ENCODE measurements at places on chromosomes 12 and 14.
A peak's percentile ranks its signal among the peaks of the same experiment; 100 is the strongest.

GRCh38 chr12:47408171-47408871, 297.5 kb downstream of the RPAP3 start:
- DNase-seq: no peak

DNA sequence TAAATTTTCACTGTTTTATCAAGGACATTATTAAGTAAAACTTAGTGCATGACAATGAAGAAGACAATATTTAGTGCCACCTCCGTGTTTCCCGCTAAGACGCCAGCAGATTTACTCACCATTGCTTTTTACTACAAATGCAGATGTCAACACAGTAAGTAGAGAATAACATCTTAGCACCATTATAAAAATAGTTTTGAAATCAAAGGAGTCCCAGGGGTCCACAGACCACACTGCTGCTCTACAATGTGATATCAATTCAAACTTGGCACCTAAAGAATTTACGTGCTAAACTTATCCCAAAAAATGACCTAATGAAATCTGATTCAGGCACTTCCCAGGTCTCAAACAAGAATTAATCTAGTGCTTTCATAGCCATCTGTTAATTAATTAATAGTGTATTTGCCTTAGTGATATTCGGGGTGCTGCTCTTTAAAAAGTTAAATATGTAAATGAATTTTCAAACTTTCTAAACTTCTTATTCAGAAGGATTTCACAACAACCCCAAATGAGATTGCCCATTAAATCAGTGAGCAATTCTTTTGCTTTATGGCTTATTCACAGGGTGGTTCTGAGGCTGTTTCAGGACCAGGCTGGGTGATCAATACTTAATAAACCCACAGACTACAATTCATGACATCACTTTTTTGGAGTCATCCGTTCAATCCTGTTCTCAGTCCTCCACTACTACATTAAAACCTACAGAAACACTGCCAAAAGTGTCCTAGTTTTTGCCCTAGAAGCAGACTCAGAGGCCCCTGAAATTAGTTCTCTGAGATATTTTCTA, 161.3 kb upstream of the LMNTD1 start:
- no peak for DNase-seq

GRCh38 chr14:53375599-53375998, 222.5 kb upstream of the DDHD1 start:
- no peak for DNase-seq

- no peak for DNase-seq
These were observed 233.4 kb downstream of the IPO8 start for GRCh38 chr12:30462249-30462648.

DNA sequence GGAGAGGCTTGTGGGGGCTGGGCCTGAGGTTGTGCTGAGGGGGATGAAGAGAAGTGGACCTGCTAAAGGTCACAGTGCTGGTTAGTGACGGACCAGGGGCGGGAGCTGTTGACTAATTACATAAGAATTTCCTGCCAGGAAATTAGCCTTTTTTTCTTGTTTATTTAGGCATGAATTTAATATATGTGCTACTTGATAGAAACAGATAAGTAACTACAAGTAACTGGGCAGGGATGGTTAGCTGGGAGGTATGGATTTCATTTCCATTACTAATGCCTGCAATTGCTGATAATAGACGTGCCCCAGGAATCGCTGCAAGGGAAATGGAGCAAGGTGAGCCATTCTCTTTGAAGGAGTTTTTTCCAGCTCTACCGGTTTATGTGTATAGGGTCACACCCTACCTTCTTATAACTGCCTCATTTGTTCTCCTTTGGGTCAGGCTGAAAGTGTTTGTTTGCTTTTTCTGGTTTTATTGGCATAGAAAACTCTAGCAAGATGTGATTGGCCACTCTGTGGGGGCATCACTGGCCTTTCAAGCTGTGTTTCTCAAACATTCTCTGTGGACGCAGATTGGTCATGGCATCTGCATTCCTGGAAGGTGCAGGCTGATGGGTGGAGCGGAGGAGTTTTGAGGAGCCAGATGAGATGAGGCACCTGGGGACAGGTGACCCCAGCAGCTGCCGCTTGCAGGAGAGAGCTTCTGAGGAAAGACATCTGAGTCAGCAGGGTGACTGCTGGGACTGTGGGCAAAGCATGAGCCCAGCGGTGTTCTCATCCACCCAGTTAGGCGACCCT, 19.0 kb upstream of the GPRC5A start:
- DNase-seq: no peak

DNA sequence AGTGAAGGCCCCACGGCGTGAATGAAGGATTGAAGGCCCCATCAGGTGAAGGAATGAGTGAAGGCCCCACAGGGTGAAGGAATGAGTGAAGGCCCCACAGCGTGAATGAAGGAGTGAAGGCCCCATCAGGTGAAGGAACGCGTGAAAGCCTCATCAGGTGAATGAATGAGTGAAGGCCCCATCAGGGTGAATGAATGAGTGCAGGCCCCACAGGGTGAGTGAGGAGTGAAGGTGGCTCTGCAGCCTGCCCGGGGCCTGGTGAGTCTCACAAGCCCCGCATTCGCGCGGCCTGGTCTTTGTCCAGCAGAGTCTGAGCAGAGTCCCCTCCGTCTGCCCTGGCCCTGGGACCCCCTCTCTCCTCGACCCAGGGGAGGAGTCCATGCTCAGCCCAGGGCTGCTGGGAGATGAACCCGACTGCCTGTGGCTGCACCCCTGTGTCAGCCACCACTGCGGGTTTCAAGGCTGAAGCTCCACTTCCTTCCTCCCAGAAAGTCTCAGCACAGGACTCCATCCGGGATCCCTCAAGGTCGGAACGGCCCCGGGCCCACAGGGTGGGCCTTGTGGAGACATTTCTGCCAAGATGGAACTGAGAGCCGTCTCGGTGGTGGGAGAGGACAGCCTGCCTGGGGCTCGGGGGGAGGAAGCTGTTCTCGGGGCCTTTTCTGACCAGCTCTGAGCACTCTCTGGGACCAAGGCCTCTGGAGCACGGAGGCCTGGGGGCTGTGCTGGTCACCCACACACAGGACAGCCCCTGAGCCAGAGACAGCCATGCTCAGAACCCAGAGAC, 37.4 kb upstream of the TMEM179 start:
- no peak for DNase-seq

DNA sequence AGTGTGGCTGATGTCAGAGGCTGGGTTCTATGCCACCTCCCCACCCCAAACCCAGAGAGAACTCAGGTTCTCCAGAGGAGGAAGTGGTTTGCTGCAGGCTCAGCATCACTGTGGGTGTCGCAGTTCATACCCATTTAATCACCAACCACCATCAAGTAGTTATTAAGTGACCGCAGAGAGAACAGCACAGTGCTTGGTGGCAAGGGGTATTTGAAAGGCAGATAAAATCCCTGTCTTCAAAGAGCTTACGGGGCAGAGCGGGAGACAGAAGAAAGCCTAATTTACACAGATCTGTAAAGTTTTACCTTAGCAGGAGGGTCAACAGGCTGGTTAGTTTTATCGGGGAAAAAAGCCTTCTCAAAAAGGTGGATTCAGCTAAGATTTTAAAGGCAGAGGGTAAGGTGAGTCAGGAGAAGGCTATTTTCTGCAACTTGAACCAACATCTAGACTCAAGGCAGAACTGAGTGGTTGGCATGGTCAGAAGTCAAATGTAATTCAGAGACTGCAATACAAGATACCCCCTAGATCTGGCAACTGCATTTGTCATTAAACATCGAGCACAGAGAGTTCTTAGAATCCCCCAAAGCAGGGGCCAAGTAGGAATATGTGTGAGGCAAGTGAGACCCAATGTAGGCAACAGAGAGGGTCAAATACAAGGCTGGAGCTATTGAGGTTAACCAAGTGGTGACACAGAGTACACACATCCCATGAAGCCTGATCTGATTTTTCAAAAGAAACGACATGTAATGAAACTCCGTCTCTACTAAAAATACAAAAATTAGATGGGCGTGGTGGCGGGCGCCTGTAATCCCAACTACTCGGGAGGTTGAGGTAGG, 13.2 kb downstream of the PXN start:
- DNase-seq: peak; percentile 77

GRCh38 chr12:87933991-87934390, 95.2 kb downstream of the C12orf50 start:
- DNase-seq: no peak

- peak; percentile 10 for DNase-seq
These were observed 72.4 kb upstream of the USP44 start for GRCh38 chr12:95623554-95624170.

DNA sequence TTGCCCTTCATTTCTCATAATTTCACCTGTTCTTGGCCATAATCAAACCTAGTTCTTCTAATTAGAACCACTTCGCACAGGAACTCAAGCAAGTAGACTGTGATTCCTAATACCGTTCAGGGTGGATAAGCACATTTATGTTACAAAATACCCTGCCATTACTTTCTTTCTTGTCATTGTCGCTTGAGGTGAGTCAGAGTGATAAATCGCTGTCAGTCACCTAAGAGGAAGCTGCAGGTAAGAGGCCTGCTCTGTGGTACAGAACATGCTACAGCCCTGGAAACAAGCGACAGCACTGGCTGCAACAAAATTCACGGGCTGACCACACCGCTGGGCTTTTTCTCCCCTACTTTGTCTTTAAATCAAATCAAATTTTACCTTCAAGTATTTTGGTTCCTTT, 218.2 kb downstream of the ANO6 start:
- DNase-seq: no peak

DNA sequence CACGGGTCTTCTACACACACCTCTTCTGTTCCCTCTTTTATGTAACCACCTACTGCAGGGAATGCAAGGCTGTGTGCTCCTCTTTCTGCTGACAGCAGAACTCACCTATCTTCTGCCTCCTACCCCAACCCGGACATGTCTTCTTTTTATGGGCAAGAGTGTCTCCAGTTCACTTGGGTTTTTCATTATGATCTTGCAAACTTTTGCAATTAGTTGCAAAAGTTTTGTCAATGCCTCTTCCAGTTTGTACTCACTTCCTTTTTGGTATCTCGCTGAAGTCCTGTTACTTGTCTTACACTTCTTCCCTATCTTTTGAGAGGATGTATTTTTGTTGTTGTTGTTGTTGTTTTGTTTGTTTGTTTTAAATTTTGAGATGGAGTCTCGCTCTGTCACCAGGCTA, 50.6 kb downstream of the DRAM1 start:
- DNase-seq: no peak

- no peak for DNase-seq
These were observed 452 bp downstream of the NGDN start for GRCh38 chr14:23469906-23470403.

DNA sequence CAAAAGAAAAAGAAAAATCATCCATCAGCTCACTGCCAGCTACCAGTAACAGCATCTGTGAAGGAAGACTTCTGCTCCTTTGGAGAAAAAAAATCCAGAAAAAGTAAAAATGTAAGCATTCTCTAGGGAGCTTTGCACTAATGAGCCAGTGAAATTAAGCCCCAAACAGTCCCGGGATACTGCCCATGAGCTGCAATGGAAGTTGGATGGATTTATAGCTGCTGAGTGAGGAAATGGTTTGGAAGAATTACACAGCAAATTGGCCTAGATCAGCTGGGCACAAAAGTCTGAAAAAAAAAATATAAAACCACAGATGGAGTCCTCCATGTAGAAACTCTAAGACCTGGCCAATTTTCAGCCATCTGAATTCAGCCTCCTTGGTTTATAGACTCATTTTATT, 462.9 kb upstream of the USP15 start:
- no peak for DNase-seq

DNA sequence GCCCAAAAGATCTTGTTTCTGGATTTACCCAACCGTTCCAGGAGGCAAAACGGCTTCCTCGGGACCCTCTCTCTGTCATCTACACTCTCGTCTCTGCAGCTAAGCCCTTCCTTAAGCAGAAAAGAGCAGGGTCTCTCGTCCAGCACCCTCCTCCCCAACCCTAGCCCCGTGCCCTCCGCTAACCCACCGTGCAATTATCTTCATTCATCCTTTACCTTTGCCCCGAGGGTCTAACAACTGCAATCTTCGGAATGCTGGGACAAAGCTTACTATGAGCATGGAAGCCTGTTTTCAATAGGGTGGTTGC, 276 bp upstream of the BMAL2 start:
- DNase-seq: no peak

- no peak for DNase-seq
These were observed 49.2 kb upstream of the MMP17 start for GRCh38 chr12:131779027-131779426.

GRCh38 chr12:49661191-49661590, 37.8 kb downstream of the PRPF40B start:
- DNase-seq: no peak

DNA sequence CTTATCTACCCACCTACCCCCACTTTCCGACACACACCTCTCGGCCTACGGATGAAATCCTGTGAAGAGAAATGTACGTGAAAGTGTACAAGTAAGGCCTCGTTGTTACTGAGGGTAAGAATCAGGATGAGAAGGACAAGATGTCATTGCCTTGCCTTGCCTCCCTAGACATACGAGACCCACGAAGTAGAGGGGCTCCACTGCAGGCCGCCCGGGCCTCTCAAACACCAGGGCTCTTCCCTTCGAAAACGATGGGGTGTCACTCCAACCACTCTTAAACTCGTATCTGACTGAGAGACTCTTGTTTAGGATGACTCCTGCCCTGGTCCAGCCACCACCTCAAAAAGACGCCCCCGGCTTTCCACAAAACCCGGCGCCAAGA, 498 bp downstream of the RACGAP1 start:
- DNase-seq: no peak

GRCh38 chr12:51496895-51497294, 72.3 kb downstream of the SLC4A8 start:
- no peak for DNase-seq

DNA sequence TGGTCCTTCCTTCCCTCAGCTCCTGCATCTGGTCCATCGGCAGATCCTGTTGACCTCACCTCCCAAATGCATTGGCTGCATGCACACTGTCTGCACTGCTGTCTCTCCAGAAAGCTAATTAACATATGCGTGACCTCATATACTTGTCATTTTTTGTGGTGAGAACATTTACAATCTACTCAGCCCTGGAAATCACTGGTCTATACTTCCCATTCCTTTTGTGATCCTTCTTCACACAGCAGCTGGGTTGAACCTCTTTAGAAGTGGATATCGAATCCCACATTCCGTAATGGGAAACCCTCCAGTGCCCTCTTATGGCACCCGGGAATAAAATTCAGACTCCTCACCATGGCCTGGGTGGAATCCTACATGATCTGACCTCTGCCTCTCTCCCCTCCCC, 45.0 kb downstream of the SMOC1 start:
- DNase-seq: no peak

DNA sequence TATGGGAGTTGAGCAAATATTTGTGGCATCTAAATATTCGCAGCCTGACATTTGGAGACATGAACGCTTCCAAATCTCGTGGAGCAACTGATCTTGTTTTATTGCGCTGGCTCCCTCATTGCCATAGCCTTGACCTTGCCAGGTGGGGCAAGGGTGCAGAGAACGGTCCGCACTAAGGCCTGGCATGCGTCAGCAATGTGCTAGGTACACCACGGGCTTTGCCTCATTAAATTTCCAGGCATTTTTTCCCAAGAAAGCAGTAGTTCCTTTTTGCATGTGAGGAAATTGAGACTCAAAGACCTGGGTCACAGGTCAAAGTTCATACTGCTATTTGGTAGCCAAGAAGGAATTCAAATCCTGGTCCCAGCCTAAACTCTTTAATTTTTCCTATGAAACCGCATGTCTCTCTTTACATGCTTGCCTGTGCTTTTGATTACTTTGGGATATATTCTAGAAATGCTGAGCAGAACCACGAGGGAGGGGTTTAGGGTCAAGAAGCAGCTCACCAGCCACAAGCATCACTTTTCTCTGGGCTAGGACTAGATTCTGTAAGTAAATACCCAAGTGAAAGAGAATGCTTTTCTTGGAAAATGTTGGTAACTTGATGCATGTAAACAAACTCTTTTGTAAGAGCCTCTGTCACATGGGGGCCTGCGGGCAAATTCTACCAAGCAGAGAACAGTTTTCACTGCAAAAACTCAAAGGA, 891.6 kb downstream of the VRK1 start:
- no peak for DNase-seq

Data from stimulated activated effector memory CD8-positive, alpha-beta T cell treated with anti-CD3 and anti-CD28 coated beads, Interleukin-12 subunit alpha, Interleukin-12 subunit beta, amount 100 ng/mL, for 72 hours (primary cell).